Skeletal muscle cell (primary cell): ENCODE measurements at places on chromosomes 13 and 19.

GRCh38 chr19:50003810-50004419 is 21.3 kb downstream of the VRK3 start:
- DNase-seq, result peak; percentile 74

DNA sequence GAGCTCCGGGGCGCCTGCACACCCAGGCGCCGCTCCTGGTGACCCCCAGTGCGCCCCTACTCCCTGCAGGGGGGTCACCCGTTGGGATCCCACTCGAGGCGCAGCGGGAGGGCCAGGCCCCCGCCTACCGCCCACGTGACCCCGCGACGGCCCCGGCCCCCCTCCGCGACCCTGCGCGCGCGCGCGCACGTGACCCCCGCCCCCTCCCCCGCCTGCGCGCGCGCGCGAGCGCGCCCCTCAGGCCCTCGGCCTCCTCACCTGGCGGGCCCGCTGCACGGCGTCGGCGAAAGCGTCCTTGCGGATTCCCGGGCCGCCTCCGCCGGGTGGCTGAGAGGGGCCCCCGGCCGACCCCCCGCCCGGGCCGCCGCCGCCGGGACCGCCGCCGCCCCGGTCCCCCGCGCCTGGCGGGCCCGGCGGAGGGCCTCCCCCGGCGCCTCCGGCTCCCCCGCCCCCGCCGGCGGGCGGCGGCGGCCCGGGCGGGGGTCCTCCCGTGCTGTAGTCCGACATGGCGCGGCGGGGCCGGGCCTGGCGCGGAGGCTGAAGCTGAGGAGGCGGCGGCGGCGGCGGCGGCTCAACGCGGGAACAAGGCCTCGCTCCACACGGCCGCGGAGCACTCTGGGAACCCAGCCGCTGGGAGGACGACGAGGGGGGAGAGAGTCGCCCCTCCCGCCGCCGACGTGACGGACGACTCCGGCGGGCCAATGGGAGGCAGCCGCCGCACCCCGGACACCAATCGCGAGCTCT is at the start of gene KHSRP:
Gene KHSRP, minus strand, starts transcription at position 617 of the 744 bp plus-strand sequence. Its CDS starts 110 bp downstream, at position 507.
- DNase-seq, result no peak

DNA sequence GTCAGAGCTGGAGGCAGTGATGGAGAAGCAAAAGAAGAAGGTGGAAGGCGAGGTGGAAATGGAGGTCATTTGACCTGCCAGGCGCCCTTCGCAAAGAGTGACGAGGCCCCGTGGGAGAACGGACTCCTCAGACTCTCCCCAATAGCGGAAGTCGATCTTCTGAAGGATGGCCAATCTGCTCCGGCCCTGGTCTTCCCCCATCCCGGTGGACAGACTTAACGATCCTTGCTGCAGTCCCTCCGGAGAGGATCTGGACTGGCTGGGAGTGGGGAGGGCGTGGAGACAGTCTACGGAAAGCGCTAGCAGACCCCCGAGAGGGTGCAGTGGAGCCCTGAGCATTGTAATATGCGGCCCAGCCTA is 11.9 kb downstream of the EPS8L1 start:
- no peak for DNase-seq

DNA sequence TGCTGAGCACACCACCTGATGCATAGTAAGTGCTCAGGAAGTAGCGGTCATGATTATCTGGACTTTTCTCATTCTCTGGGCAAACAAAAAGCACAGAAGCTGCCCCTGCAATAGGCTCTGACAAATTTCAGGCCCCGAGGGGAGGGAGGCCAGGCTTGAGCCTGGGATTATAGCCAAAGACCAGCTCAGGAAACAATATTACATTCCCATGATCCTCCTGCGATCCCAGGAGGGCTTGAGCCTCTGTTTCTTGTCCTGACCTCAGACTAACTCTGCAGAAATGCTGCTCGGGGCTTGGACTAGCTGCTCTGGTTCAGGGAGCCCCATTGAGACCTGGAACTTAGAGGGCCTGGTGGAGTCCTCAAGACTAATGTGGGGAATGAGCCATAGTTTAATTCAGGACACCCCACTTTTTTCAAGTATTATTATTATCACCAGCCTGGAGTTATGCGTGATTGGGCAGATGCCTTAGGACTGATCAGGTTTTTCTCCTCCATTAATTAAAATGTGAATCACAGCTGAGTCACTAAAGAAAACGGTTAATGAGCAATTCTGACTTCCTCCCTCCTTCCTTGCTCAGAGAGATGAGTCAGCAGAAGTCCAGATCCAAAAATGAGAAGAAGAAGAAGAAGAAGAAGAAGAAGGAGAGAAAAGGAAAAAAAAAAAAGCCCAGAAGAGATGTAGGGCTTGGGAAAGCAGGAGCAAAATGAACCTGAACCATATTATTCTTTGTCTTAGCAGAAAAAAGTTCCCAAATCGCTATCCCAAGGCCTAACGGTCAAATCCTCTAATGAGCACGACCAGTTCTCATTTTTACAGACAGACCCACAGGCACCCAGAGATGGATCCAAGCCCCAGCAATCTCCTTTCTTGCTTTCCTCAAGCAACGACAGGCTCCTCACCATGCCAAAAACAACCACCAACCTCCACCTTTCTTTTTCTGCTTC is 107.2 kb downstream of the CACNA1A start:
- peak; percentile 88 for DNase-seq

- no peak for DNase-seq
These were observed 10.9 kb upstream of the ADGRE5 start for GRCh38 chr19:14370169-14370939.

- no peak for DNase-seq
These were observed 208.3 kb downstream of the FOXO1 start for GRCh38 chr13:40457929-40458719.

- DNase-seq, result no peak
These were observed 166.1 kb upstream of the SERP2 start for GRCh38 chr13:44207476-44207875.

GRCh38 chr19:6164906-6165531 is 29.6 kb downstream of the ACSBG2 start:
- no peak for DNase-seq

- DNase-seq, result no peak
These were observed 612 bp upstream of the ZNF154 start for GRCh38 chr19:57709616-57710015.

DNA sequence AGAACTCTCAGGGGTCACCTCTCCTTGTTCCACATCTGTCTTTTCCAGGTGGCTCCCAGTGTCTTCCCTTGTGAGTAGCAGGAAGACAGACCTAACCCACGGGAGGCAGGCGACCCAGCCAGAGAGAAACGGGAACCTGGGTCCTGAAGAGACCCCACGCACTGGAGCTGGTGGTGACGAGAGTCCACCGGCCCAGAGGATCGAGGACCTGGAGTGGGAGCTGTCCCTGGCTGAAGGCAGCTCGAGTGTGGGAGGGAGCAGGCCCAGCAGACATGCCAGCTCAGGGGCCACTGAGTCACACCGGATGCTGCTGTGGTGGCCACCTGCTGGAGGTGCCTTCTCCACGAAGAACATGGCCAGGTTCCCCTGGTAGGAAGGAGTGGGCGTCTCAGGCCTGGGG is 66.5 kb upstream of the ATP12A start:
- no peak for DNase-seq

DNA sequence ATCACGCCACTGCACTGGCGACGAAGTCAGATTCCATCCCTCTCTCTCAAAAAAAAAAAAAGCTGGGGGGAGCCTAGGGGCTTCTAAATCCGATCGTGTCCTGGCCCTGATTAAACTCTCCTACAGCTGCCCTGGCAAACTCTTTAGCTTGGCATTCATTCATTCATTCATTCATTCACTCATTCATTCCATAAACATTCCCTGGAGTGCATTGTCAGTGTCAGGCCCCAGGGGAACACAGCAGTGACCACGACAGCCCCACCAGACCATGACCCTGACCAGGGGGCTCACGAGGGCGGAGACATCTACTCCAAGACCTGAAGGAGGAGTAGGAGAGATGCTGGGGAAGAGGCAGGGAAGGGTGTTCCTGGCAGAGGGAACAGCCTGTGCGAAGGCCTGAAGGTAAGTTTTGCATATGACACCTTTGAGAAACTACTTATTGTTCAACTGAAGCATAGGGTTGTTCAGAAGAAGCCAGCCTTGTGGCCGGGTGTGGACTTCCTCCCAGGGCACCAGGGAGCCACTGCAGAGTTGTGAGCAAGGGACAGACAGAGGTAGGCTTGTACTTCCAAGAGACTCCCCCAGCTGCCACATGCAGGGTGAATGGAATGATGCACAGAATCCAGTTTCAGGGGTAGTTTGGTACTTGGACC is 24.5 kb downstream of the CEACAM16 start:
- DNase-seq, result no peak

DNA sequence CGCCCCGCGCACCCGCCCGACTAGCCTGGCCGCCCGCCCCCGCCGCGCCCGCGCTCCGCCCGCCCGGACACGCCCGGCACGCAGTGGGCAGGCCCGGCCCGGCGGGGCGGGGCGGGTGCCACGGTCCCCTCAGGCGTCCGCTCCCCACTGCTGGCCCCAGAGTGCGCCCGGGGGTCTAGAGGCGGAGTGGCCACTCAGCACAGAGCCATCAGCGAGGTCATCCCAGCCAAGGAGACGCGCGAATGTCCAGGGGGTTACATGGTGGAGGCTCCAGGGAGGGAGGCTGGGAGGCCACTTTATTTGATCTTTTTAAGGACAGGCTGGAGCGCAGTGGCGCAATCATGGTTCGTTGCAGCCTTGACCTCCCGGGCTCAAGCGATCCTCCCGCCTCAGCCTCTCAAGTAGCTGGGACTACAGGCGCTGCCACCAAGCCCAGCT is 236 bp upstream of the TINCR start:
- DNase-seq, result no peak

GRCh38 chr19:49502866-49503581 is 6.8 kb downstream of the RPS11 start:
- DNase-seq, result peak; percentile 88

DNA sequence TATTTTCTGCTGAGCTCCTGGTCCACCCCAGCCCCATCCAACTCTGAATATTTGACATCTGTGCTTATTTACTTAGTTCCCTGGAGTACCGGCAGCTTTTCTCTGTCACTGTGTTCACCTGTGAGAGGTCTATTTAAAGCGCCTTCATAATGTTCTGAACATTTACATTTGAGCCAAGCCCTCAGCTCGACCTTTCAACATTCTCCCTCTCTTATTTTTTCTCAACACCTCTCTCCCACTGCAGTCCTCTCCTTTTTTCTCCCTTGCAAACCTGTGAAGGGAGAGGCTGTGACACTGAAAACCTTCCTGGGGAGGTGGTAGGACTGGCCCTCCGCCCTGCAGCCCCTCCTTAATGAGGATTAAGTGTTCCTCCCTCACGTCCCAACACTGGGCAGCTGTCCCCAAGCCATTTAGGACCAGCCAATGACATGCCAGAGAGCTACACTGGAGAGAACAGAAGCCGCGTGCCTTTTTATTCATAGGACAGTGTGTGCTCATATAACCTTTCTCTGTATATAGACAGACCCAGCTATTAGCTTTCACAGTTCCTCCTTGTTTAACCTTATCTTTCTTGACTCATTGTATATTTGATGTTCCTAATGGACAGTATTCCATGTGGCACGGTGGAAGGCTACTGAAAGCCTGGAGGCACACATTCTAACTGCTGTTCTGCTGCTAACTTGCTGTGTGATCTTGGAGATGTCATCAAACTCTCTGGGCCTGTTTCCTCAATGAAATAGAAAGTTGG is 134.8 kb downstream of the NUFIP1 start:
- no peak for DNase-seq

DNA sequence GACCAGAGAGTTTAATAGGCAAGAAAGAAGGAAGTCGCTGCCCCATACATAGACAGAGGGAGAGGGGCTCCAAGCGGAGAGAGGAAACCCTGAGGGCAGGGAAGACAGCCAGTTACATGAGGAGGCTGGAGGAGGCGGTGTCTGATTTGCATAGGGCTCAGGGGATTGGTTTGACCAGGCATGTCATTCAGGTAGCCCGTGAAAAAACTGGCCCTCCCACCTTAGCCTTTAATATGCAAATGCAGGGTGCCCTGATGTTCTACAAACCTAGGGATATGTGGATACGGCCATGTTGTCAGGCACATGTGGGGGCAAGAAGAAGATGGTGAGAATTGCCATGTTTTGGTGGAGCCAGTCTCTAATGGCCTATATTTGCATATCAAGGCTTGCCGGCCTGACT is 1461.6 kb downstream of the PCDH9 start:
- no peak for DNase-seq

DNA sequence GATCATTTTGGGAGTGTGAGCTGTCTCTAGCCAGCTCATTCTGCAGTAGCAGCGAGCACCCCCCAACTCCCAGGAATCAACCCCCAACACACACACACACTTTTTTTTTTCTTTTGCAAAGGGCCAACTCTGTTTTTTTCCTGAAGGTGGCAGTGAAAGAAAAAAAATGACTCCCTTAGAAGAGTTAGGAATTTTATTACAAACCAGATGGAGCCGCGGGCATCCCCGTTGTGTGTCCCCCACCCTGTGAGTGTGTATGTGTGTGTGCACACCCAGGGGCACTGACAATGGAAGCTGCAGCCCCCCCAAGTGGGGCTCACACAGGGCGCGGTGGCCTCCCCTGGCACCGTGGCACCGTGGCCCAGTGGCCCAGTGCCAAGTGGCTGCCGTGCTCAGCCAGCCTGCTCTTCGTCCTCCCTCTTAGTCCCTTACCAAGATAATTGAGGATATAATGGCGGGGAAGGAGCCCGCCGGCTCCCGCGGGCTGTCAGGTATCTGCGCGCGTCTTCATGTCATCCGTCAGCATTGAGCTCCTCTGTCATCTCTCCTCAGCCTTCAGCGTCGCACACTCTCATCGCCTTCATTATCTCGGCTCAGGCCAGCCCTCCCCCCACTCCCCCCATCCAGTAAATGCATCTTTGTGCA is 314.1 kb downstream of the ZNF536 start:
- DNase-seq, result no peak

GRCh38 chr19:53868091-53868891 is 608 bp downstream of the MYADM start:
- no peak for DNase-seq

- DNase-seq, result no peak
These were observed 1386.7 kb downstream of the SLITRK5 start for GRCh38 chr13:89057862-89058261.
